ENCODE measurements at places on chromosomes 1 and 21.

GRCh38 chr1:36323636-36324352, at the start of gene EVA1B:
Gene EVA1B (minus strand): TSS chr1:36323645. CDS start chr1:36323037, 608 bp downstream.
- DNase-seq = peak; percentile 65

DNA sequence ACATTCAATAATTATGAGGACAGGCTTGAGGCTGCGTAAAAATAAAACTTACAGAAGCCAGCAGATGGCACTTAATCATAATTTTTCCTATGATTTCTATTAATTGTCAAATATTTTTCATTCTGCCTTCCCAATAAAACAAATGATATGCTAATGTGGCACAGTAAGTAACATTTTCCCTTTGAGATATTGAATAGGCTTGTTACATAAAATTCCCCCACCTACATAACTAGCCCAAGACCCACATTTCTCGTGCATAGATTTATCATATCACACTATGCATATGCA, 55.4 kb upstream of the PTGFRN start:
- DNase-seq = no peak

DNA sequence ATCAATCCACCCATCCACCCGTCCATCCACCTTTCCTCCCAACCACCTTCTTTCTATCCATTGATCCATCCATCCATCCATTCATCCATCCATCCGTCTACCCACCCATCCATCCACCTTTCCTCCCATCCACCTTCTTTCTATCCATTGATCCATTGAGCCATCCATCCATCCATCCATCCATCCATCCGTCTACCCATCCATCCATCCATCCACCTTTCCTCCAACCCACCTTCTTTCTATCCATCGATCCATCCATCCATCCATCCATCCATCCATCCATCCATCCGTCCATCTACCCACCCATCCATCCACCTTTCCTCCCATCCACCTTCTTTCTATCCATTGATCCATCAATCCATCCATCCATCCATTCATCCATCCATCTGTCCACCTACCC, 5.1 kb upstream of the EDN2 start:
- no peak for DNase-seq

GRCh38 chr1:10704368-10704882, 92.0 kb downstream of the CASZ1 start:
- DNase-seq = no peak

GRCh38 chr1:99177465-99177864, 86.8 kb upstream of the PLPPR4 start:
- DNase-seq = no peak

DNA sequence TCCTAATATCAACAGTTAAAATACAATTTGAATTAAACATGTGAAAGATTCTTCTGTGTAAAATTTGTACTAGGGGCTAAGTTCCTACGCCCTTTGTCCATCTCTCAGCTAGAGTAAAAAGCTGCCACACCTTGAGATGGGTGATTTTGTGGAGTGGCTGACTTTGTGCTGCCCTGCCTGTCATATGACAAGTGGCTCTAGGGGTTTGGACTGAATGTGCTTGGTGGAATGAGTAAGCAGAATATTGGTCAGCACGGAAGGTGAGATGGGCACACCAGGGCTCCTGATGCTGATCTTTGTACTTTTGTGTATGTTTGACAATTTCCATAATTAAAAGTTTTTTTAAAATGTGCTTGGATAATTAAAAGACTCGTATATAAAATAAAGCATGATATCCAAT, 133.6 kb upstream of the SLC45A1 start:
- no peak for DNase-seq

DNA sequence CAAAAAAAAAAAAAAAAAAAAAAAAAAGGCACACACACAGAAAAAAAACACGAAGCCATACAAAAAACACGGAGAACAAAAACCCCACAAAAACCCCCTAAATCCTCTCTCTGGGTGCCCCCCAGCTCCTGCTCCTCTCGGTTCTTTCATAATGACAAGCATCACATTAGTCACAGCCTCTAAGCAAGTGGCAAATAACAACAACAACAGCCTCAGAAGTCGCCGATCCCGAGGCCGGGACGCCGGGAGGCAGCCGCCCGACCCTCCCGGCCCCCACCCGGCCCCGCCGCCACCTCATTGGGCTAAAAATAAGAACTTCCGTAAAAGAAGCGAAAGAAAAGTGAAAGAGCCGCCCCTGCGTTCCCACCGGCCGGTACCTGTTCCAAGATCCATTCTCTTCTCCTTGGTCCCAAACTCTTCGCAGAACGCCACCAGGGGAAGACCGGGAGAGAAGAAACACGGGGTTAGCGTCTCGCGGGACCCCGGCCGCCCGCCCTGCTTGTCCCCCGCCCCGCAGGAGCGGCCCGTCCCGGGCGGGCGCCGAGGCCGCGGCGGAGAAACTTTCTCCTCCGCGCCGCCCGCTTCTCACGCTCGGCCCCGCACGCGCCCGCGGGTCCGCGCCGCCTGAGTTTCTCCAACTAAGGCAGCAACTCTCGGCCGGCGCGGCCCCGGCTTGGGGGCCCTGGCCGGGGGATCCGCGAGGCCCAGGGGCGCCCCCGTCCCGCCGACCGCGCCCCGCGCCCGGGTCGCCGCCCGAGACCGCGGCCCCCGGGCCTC, 102.8 kb downstream of the CASZ1 start:
- DNase-seq = no peak

DNA sequence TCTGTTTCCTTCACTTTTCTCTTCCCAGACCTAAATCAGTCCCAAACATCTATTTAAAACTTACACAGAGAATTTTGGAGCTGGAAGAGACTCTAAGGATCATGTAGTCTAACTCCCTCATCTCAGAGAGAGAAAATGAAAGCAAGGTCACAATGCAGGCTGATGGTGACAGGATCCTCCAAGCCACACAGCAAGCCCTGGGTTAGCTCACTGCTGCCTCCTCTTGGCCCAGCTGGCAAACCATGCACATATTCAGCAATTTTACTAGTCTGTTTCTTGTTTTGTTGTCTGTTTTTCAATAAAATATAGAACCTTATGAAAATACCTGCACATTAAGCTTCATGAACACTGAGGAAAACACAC, 27.7 kb upstream of the LY9 start:
- DNase-seq = peak; percentile 95

- peak; percentile 97 for DNase-seq
These were observed 12.2 kb upstream of the IL10 start for GRCh38 chr1:206784471-206784903.

DNA sequence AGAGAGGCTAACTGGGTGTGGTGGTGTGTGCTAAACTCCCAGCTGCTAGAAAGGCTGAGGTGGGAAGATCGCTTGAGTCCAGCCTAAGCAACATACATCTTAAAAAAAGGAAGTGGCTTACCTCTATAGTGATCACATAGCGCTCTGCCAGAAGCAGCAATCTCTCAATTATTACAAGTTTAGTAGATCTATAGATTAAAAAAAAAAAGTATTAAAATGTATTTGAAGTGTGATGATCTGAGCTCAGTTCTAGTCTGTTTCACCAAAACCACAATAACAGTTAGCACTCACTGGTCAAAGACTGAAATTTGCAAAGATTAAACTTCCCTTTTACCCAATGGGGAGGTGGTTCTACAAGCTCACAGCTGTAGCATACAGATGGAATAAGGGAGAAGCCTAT, 76.3 kb downstream of the USP24 start:
- no peak for DNase-seq

DNA sequence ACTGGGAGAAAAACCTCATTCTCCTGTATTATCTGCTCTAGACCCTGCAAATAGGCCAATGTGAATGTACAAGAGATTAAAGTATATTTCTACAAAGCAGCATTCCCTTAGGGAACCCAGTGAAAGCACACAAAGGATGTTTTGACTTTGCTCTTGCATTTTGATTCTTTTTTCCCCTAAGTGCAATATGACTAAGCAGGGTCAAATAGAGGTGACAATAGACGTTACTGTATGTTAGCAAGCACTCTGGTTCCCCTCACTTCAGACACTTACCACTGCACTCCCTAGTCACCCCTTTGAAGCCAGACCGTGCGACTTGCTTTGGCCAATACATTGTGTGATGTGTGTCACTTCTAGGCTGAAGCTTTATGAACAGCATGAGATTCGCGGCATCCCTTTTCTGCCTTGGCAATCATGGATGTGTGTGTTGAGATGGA, 209.7 kb downstream of the RHOU start:
- no peak for DNase-seq

- DNase-seq = no peak
These were observed 19.5 kb downstream of the DIO1 start for GRCh38 chr1:53913352-53914033.

GRCh38 chr1:43883321-43883720, 50.3 kb upstream of the ARTN start:
- no peak for DNase-seq

DNA sequence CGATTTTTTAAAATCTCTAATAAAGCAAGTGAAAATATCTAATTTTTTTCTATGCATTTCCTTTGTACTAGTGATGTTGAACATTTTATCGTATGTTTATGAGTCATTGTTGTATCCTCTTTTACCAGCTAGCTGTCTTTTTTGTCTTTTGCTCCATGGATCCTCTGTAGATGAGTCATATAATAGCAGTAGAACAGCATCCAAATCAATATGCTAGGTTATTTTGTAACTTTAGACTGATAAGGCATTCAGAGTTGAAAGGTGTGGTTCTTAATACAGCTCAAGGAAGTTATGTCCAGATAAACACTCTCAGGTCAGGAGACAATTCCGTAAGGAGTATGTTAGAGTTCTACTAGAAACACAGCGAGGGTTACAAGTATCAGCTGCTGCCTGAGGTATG, 31.9 kb downstream of the MAP10 start:
- no peak for DNase-seq

GRCh38 chr1:48543854-48544253, 71.8 kb upstream of the SPATA6 start:
- DNase-seq = no peak

DNA sequence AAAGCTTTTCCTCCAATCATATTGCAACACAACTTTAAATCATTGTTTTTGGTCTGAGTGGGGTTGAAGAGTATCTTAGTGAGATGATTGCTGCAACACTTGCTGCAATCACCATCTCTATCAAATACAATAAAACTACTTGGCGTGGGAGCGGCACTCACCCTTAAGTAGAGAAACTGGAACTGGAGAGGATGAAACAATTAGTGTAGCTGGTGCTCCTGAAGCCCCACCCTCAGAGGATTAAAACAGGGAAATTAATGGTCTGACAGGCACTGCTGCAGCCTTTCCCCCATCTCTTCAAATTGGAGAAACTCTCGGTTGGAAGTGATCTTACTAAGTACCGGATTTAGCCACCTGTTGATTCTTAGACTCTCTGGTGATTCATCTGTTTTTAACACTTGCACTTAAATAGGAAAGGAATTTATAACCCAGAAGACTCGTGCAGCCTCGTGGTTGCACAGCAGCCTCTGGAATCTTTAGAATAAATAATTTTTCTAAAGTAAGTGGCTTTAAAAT, 80.5 kb upstream of the KIF26B start:
- no peak for DNase-seq

DNA sequence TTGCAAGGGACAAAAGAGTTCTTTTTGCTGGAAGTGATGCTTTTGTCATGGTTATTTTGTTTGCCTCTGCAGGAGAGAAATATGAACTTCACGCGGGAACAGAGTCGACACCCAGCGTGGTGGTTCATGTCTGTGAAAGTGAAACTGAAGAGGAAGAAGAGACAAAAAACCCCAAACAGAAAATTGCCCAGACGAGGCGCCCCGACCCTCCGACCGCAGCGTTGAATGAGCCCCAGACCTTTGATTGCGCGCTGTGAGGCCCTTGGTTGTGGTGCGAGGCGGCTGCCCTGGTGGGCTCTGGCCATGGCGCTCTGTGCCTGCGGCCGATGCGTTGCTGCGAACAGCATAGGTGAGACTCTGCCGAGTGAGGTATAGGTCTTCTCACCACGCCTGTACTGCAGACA, 20.9 kb upstream of the NCMAP start:
- DNase-seq = peak; percentile 88

DNA sequence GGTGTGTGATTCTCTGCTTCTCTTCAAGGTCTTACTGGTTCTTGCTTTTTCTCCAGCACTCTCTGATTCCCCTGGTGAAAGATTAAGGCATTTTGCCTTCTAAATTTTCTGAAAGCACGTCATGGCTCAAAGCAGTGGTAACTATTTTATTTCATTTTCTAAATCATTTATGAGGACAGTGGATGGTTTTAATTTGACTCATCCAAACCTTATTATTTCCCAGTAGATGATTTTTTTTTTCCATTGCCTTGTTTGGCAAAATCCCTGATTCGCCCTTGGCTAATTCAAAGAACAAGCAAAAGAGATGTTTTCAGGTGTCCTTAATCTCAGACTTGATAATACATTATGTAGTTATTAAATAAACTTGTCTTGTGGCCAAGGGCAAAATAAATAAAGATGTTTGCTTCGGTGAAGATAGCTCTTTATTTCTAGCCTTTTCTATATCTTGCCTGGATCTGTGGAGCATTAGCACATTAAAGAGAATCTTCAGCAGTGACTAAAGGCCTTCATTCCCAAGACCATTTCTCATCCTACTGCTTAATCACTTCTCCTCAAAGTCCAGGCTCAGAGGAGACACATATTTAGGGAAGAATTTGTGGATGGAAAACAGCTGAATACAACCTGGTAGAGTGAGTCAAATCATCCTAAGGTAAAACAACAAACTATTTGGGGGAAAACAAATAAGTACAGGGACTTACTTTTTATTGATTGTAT, 359.8 kb downstream of the DUSP10 start:
- DNase-seq = no peak

GRCh38 chr1:58919959-58920321, 136.1 kb upstream of the JUN start:
- no peak for DNase-seq

DNA sequence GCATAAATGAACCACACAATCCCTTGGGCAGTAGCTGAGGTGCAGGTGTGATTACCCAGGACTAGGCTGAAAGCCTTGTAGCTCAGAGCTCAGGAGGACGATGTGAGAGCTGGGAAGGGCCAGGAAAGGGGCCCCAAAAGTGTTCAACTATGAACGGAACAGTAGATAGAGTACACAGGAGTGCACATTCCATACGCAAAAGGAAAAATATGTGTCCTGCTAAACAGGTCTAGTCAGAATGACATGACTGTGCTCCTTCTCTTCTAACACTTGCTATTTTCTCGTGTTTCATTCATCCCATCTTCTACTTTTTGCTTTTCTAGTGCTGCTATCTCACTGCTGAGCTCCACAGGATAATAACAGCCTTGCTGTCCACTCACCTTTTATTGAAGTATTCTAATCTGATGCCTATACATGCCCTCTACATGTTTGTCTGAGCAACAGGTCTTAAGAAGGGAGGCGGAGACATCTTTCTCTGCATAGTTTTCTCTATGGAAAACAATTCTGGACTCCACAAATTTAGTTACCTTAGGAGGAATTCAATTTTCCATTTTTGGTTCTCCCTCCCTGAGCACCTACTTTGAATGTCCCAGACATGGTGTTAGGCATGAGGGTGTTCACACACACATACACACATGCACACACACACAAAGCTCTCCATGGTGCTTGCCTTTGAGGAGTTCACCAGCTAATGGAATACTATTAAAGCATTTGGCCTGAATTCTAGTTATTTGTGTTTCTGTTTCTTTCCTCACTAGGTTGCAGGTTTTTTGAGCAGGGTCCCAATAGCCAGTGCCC, 3.4 kb downstream of the S100A10 start:
- DNase-seq = no peak

GRCh38 chr1:108540977-108541376, 18.9 kb upstream of the EEIG2 start:
- no peak for DNase-seq

GRCh38 chr1:174074757-174075156, 52.6 kb upstream of the RC3H1 start:
- peak; percentile 33 for DNase-seq

GRCh38 chr1:204106825-204107224, 33.9 kb downstream of the SOX13 start:
- DNase-seq = no peak

- no peak for DNase-seq
These were observed 31.2 kb downstream of the CDCA8 start for GRCh38 chr1:37723390-37724078.

Measured in MM.1S (cell line).